ENCODE measurements at places on chromosomes 5 and 9. TPM values are rescaled to one million over a fixed set of nuclear protein-coding genes. Genes with fewer than 3 reads are reported as not detected.
A peak's percentile ranks its signal among the peaks of the same experiment; 100 is the strongest.

The ZNF608 gene
- 50.0 TPM for total RNA-seq

DNA sequence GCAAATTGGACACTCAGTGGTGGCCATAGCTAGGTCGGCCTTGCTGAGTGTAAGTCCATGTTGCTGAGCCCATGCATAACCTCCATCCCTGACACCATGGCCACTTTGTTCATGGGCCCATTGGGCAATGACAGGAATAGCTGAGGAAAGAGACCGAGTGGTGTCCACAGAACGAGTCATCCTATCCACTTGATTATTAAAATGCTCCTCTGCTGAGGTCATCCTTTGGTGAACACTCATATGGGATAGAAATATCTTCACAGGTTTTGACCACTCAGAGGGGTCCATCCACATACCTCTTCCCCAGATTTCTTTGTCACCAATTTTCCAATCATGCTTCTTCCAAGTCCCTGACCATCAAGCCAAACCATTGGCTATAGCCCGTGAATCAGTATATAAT, 63.6 kb downstream of the PPIC start:
- DNase-seq: no peak
- H3K4me3 ChIP-seq: no peak overlapping the region
- no peaks in the 10 kb centered on the region for H3K27me3 ChIP-seq
- no peak overlapping the region for H3K27ac ChIP-seq
- H3K4me1 ChIP-seq: no peaks in the 10 kb centered on the region

DNA sequence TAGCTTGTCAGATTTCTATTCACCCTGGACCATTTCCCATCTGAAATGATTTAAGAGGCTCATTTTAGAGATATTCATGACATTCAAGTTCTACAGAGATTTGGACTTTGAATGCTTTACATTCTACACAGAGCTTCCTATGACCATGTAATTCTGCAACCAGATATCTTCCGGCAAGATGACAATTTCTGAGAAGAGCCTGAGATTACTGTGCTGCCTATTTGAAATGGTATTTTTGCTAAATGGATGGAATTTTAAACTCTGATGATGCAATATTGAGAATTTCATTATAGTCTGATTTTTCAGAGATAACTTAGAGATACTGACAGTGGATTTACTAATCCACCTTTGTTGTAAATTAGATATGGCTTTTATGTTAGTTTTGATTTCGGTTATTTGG, 16.0 kb upstream of the ACOT12 start:
- no peaks in the 10 kb centered on the region for H3K4me1 ChIP-seq
- no peak overlapping the region for H3K27ac ChIP-seq
- H3K4me3 ChIP-seq: no peak overlapping the region
- no peaks in the 10 kb centered on the region for H3K36me3 ChIP-seq

- H3K27ac ChIP-seq: no peak overlapping the region
- H3K27me3 ChIP-seq: no peaks in the 10 kb centered on the region
- no peaks in the 10 kb centered on the region for H3K4me1 ChIP-seq
- no peaks in the 10 kb centered on the region for H3K36me3 ChIP-seq
- no peak for DNase-seq
These were observed 62.4 kb downstream of the SHC3 start for GRCh38 chr9:89116064-89116804.

GRCh38 chr5:34580983-34581382, 75.1 kb upstream of the RAI14 start:
- H3K4me1 ChIP-seq: no peaks in the 10 kb centered on the region
- H3K27me3 ChIP-seq: no peaks in the 10 kb centered on the region
- no peak overlapping the region for H3K4me3 ChIP-seq
- DNase-seq: no peak
- H3K27ac ChIP-seq: no peak overlapping the region

The LEAP2 gene
- total RNA-seq: 1.1 TPM

- peak overlapping the region; percentile 85 for H3K27ac ChIP-seq
- H3K4me3 ChIP-seq: no peak overlapping the region
- H3K4me1 ChIP-seq: no peaks in the 10 kb centered on the region
- H3K36me3 ChIP-seq: no peaks in the 10 kb centered on the region
These were observed 33.0 kb downstream of the GOLGA2 start for GRCh38 chr9:128242828-128243214.

DNA sequence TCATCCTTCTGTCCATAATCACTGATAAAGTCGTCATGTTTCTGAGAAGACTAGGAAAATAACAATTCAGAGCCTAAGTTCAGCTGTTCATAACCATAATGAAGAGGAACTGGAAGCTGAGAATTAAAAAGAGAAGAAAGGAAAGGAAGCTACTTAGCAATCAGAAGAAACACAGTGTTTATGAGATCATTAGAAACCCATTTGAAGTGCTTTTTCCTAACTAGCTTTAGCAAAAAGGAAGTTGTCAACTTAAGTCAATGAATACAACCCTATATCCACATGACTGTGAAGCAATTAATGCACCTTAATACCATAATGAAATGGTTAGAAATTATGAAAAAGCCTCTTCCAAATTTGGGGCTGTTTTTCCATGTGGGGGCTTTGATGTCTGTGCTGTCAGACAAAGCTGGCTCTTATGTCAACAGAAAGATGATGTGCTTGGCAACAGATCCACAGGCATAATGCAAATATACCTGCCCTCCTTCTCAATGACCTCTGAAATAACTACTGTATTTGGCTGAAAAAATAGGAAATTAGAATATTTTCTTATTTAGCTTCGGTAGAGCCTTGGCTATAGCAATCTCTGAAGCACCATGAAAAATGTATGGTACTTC, 463.5 kb downstream of the RASEF start:
- no peaks in the 10 kb centered on the region for H3K4me1 ChIP-seq
- no peaks in the 10 kb centered on the region for H3K27me3 ChIP-seq
- H3K4me3 ChIP-seq: no peak overlapping the region
- no peak for DNase-seq

DNA sequence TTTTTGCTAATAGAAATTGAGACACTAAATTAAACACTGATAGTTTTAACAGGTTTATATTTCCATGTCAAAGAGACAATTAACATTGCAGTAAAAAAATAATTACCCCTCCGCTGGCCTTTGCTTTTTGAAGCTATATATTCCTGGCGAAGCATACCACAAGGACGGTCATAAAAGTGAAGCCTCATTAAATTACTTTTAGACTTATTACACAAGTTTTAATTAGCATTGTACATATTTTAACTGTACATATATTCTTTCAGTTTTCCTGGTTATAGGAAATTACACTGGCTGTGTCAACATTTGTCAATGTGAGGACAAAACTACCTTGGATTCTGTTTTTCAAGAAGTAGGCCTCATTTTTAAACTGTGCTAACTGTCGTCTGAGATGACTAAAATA, 1.2 kb downstream of the CDKN2A start:
- no peaks in the 10 kb centered on the region for H3K36me3 ChIP-seq
- no peak overlapping the region for H3K27ac ChIP-seq
- H3K4me1 ChIP-seq: peaks cover 4% of the 10 kb centered on the region
- DNase-seq: no peak

- peaks cover 6% of the 10 kb centered on the region for H3K4me1 ChIP-seq
- no peak overlapping the region for H3K27ac ChIP-seq
- no peak overlapping the region for H3K4me3 ChIP-seq
- H3K27me3 ChIP-seq: no peaks in the 10 kb centered on the region
- DNase-seq: no peak
These were observed 65.7 kb upstream of the TNFAIP8 start for GRCh38 chr5:119290161-119290569.

The CAMK2A gene
- 23.7 TPM for total RNA-seq

The NMUR2 gene
- total RNA-seq: not detected

GRCh38 chr5:18754201-18754600, 1119.9 kb downstream of the TAF11L14 start:
- H3K4me3 ChIP-seq: no peak overlapping the region
- H3K36me3 ChIP-seq: no peaks in the 10 kb centered on the region
- DNase-seq: no peak
- no peaks in the 10 kb centered on the region for H3K4me1 ChIP-seq
- H3K27me3 ChIP-seq: no peaks in the 10 kb centered on the region
- H3K27ac ChIP-seq: no peak overlapping the region

GRCh38 chr5:179837076-179838011, 16.6 kb downstream of the SQSTM1 start:
- no peaks in the 10 kb centered on the region for H3K4me1 ChIP-seq

DNA sequence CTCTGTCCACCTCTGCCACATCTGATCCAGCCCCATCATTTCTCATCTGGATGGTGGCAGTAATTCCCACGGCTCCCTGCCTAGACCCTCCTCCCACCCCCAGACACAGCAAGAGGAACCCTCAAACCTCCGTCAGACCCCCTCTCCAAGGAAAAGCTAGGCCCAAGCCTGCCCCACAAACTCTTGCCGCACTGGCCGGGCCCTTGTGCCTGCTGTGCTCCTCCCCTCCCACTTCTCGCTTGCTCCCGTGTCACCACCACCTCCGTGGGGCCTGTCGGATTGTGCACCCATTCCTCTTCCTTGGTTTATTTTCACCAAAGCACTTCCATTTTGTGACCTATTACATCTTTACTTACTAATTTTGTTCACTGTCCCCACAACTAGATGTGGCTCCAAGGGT, 14.2 kb downstream of the BARX1 start:
- H3K4me1 ChIP-seq: no peaks in the 10 kb centered on the region
- DNase-seq: no peak
- no peak overlapping the region for H3K27ac ChIP-seq
- no peaks in the 10 kb centered on the region for H3K36me3 ChIP-seq
- no peak overlapping the region for H3K4me3 ChIP-seq
- H3K27me3 ChIP-seq: peaks cover 14% of the 10 kb centered on the region

GRCh38 chr9:93071464-93071863, 13.0 kb downstream of the SUSD3 start:
- no peaks in the 10 kb centered on the region for H3K36me3 ChIP-seq
- no peaks in the 10 kb centered on the region for H3K27me3 ChIP-seq
- H3K4me1 ChIP-seq: peaks cover 9% of the 10 kb centered on the region

The GPR151 gene
- not detected for total RNA-seq

- no peak overlapping the region for H3K4me3 ChIP-seq
- H3K4me1 ChIP-seq: no peaks in the 10 kb centered on the region
- H3K27me3 ChIP-seq: no peaks in the 10 kb centered on the region
- DNase-seq: no peak
These were observed 21.8 kb upstream of the RNF145 start for GRCh38 chr5:159231167-159231566.

The CCNJL gene
- not detected for total RNA-seq

DNA sequence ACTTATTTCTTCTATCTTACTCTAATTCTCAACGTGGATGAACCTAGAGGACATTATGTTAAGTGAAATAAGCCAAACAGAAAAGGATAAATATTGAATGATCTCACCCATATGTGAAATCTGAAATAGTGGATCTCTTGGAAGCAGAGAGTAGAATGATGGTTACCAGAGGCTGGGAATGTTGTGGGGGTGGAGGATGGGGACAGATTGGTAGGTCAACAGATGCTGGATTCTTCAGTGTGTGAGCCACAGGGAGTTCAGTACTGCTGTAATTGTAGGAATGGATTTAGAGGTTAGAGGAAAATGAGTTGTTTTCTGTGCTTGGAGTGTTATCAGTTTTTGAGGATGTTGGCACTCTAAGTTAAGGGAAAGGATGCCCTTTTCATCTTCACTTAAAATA, 190.6 kb downstream of the FBXL7 start:
- no peak for DNase-seq
- no peaks in the 10 kb centered on the region for H3K36me3 ChIP-seq
- H3K27ac ChIP-seq: peak overlapping the region; percentile 82
- H3K4me1 ChIP-seq: peaks cover 4% of the 10 kb centered on the region
- H3K27me3 ChIP-seq: no peaks in the 10 kb centered on the region

DNA sequence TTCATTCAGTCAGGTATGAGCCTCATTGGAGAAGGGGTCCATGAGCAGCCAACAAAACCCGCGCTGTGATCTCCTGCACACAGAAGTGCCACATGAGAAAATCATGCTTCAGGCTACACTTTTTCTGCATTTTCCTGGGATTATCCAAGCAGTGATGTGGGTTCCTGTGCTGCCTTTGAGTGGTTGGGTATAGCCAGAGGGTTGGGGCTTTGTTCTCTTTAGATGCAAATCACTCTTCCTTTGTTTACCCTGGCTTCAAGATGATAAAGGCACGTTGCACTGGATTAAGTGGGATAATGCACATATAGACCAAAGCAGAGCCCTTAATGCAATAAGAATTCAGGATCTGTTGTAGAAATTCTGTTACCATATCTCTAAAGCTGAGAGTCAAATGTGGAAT, 18.7 kb downstream of the ECM2 start:
- no peaks in the 10 kb centered on the region for H3K4me1 ChIP-seq
- no peaks in the 10 kb centered on the region for H3K36me3 ChIP-seq
- no peak overlapping the region for H3K4me3 ChIP-seq
- DNase-seq: no peak

The TAF11L10 gene
- not detected for total RNA-seq

The OTULINL gene
- 3.8 TPM for total RNA-seq

- no peaks in the 10 kb centered on the region for H3K36me3 ChIP-seq
- H3K4me3 ChIP-seq: no peak overlapping the region
- H3K27me3 ChIP-seq: no peaks in the 10 kb centered on the region
- no peak for DNase-seq
These were observed 15.8 kb upstream of the SETX start for GRCh38 chr9:132370592-132370991.

- H3K36me3 ChIP-seq: no peaks in the 10 kb centered on the region
- no peak for DNase-seq
These were observed 111.4 kb downstream of the C9orf50 start for GRCh38 chr9:129509533-129509928.

- no peak overlapping the region for H3K4me3 ChIP-seq
- no peak for DNase-seq
- H3K27me3 ChIP-seq: no peaks in the 10 kb centered on the region
- H3K27ac ChIP-seq: no peak overlapping the region
- no peaks in the 10 kb centered on the region for H3K4me1 ChIP-seq
These were observed 111.8 kb upstream of the IER5L start for GRCh38 chr9:129289883-129290282.

The CRB2 gene
- 2.2 TPM for total RNA-seq

- no peak overlapping the region for H3K4me3 ChIP-seq
- H3K36me3 ChIP-seq: no peaks in the 10 kb centered on the region
- no peaks in the 10 kb centered on the region for H3K4me1 ChIP-seq
- no peak for DNase-seq
- no peaks in the 10 kb centered on the region for H3K27me3 ChIP-seq
These were observed 116.2 kb downstream of the CDK5RAP2 start for GRCh38 chr9:120463765-120464164.

The SHOC1 gene
- 1.0 TPM for total RNA-seq

The CCNB1 gene
- total RNA-seq: 6.8 TPM

GRCh38 chr9:33135470-33135958, 31.6 kb downstream of the B4GALT1 start:
- H3K4me1 ChIP-seq: peaks cover 14% of the 10 kb centered on the region
- no peak overlapping the region for H3K4me3 ChIP-seq
- H3K27ac ChIP-seq: no peak overlapping the region

GRCh38 chr5:153516504-153517240, 26.2 kb downstream of the GRIA1 start:
- H3K4me1 ChIP-seq: no peaks in the 10 kb centered on the region
- no peak for DNase-seq
- no peak overlapping the region for H3K4me3 ChIP-seq
- no peaks in the 10 kb centered on the region for H3K27me3 ChIP-seq
